Parietal lobe (tissue), 2 donors: ENCODE measurements at places on chromosomes 3 and 15. TPM values are rescaled to one million over a fixed set of nuclear protein-coding genes. Genes with fewer than 3 reads are reported as not detected.

Gene CCDC54
- 1.6 TPM for total RNA-seq

Gene GOLGA8J
- total RNA-seq, result not detected

Gene EFCC1
- 0.94 TPM for total RNA-seq

Gene DAZL
- total RNA-seq, result not detected

Gene HSPBAP1
- total RNA-seq, result 14.4 TPM

Gene MNS1
- 2.8 TPM for total RNA-seq

Gene ISLR
- total RNA-seq, result 1.6 TPM

Gene GHSR
- total RNA-seq, result not detected

Gene TIMP4
- total RNA-seq, result 3.4 TPM

Gene HRH1
- 1.9 TPM for total RNA-seq

Gene NAALADL2
- total RNA-seq, result 15.7 TPM
